ENCODE measurements at places on chromosomes 12 and 14.
A peak's percentile ranks its signal among the peaks of the same experiment; 100 is the strongest.

GRCh38 chr14:39005044-39005880, 97.8 kb downstream of the SEC23A start:
- DNase-seq, result no peak

- DNase-seq, result no peak
Measured at GRCh38 chr14:63981569-63981968, 128.8 kb downstream of the SYNE2 start.

DNA sequence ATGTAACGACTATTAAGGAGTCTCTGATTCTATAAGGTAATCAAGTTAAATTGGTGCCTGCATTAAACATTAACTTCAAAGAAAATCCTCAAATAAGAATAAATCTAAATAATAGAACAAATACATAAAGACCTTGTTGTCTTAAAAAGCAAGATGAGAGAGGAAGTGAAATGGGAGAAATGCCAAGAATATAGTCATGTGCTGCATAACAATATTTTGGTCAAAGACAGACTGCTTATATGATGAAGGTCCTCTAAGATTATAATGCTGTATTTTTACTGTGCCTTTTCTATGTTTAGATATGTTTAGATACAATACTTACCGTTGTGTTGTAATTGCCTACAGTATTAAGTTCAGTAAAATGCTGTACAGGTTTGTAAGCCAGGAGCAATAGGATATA, 213.6 kb downstream of the C12orf42 start:
- DNase-seq, result no peak

DNA sequence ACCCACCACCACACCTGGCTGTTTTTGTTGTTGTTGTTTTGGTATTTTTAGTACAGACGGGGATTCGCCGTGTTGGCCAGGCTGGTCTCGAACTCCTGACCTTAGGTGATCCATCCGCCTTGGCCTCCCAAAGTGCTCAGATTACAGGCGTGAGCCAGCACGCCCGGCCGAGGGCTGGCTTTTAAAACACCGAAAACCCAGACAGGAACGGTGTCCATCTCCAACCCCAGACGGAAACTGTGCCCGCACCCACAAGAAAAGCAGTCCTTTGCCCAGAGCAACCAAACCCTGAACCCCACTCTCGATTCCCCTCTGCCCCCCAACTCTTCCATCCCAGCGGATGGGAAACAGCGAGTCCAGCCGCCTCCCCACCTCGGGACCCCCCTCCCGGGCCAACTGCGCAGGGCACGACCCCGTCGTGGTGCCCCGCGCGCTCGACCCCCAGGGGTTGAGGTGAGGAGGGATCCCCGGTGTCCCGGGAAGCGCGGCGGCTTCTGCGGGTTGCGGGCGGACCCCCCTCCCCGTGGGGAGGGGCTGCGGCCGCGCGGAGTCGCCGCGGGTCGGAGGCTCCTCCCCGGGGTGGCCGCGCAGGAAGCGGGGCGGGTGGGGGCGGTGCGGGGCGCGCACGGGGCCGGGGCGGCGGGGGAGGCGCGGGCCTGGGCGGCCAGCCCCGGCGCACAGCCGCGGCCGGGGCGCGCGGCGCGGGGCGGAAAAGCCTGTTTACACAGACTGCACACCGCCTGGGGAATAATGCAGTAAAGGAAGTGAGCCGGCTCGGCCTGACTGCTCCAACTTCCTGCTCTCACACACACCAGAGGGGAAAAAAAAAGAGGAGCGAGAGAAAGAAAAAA, at the start of gene ELK3:
ELK3 (plus strand) TSS at position 651 of the 851 bp plus-strand sequence.
- DNase-seq, result peak; percentile 56

DNA sequence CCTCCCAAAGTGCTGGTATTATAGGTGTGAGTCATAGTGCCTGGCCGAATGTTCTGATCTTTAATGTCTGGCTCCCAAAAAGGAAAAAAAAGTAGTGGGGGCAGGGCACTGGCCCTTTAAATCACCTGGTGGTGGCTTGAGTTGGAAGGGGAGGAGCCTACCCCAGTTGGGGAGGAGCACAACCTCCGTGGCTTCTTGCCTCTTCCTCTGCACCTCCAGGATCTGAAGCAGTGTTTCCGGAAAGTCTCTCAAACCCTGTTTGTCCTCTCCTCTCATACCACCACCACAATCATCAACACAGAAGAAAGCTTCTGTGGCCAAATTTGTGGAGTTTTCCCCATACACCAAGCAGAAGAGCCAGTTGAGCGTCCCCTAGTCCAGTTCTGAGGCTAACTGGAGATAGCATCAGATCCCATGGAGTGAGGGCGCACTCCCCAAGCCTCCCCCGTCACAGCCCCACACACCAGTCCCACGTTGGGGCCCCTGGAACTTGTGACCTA, 24.3 kb upstream of the RCOR1 start:
- no peak for DNase-seq

DNA sequence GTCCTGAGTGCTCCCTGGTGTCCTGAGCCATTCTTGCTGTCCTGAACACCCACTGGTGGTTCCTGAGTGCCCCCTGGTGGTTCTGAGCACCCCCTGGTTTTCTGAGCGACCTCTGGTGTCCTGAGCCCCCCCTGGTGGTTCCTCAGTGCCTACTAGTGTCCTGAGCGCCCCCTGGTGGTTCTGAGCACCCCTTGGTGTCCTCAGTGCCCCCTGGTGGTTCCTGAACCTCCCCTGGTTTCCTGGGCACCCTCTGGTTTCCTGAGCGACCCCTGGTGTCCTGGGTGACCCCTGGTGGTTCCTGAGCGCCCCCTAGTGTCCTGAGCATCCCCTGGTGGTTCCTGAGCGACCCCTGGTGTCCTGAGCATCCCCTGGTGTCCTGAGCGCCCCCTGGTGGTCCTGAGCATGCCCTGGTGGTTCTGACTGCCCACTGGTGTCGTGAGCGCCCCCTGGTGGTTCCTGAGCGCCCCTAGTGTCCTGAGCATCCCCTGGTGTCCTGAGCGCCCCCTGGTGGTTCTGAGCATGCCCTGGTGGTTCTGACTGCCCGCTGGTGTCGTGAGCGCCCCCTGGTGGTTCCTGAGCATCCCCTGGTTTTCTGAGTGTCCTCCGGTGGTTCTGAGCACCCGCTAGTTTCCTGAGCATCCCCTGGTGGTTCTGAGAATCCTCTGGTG, 473.1 kb downstream of the TMEM121 start:
- DNase-seq, result no peak

- DNase-seq, result no peak
Measured at GRCh38 chr12:75474116-75474515, 6.4 kb upstream of the GLIPR1 start.

DNA sequence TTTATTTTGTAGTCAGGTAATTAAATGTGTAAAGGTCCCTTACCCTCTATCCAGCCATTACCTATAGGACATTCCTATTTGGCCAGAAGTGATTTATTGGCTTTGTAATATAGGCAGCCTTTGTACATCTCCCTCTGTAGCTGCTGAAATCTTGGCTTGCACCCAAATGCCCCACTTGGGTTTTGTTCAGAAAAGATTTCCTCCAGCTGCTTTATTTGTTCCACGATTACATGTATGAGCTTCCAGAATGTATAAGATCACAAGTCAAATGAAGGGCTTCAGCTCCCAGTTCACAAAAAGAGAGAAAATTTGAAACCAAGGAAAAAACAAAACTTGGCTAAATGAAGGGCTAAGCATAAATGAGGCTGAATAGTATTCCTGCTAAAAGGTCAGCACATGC, 103.4 kb downstream of the EFCAB11 start:
- DNase-seq, result no peak

DNA sequence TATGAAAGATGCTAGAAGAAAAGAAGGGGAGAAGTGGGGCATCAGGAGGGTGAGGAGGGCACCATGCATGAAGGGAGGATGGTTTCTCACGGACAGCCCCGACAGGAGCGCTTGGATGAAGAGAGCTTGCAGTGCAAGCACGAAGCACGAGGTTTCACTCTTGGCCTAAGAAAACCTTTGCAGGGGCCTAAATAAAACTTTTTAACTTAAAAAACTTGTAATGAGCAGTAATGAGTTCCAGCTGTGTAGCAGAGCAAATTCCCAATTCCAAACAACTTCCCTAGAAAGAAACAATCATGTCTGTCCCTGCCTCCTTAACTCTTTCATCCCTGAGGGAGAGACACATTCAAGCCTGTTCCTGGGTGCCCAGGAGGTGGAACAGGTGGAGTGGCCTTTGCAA, 119.5 kb downstream of the PAH start:
- no peak for DNase-seq

DNA sequence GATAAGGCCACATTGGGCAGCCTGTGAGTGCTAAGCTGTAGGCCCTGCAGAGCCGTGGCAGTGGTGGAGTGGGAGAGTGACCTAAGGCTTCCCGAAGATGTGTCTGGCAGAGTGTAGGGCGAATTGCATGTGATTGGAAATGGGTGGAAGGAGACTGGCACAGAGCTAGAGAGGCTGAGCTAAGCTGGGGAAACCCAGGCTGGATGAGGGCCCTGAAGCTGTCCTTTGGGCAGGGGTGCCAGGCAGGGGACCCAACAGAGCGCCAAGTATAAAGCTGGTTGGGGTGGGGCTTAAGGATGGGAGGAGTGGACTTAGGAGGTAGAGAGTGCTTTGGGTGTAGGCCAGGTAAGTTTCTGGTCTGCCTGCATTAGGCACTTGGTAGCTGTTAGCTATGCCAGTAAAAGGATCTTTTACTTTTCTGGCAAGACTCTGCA, 47.9 kb downstream of the WDR20 start:
- no peak for DNase-seq

DNA sequence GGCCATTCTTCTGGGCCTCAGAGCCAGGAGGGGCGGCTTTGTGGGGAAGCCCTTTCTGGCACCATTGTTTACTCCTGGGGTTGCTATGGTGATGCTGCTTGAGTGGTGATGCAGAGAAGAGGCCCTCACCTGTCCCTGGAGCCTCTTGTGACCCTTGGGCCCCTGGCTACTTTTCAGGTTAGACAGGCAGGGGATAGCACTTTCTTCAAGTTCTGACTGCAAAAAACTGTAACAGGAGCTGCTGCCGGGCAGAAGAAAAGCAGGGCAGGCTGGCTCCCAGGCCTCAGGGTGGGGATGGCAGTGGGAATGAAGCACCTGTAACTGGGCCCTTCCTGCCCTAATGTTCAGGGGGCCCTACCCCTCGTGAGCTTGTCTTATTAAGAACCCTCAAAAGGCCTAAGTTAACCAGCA, at the start of gene TEX52:
TEX52 (minus strand) TSS at position 19 of the 411 bp plus-strand sequence; CDS start at position 6, 13 bp downstream.
- peak; percentile 4 for DNase-seq

DNA sequence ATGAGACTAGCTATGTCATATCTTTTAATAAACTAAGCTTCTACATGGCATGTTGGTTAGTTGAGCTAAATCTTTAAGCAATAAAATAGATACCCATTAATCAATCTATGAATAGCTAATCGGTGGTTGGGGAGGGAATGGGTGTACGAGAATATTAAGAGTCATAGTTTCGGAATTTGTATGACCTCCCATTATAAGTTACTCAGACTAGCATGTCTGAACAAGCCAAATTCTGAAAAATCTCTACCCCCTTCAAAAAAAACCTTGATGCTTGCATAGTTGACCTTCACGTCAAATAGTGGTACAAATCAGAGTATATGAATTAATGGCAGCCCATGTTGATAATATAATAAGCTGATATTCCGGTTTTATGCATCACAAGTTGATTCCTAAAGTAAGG, 60.0 kb downstream of the PLEKHG7 start:
- DNase-seq, result no peak

- no peak for DNase-seq
Measured at GRCh38 chr12:130224613-130225012, 62.3 kb downstream of the FZD10 start.

- DNase-seq, result no peak
Measured at GRCh38 chr14:99936056-99936455, 129.2 kb upstream of the EVL start.

DNA sequence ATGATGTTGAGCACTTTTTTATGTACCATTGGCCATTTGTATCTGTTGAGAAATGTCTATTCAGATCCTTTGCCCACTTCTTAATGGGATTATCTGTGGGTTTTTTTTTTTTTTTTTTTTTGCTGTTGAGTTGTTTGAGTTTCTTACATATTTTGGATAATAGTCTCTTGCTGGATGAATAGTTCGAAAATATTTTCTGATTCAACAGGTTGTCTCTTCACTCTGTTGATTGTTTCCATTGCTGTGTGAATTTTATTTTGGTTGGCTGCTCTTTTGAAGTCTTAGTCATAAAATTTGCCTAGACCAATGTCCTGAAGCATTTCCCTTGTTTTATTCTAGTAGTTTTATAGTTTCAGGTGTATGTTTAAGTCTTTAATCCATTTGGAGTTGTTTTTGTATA, 64.5 kb downstream of the CAND1 start:
- no peak for DNase-seq

DNA sequence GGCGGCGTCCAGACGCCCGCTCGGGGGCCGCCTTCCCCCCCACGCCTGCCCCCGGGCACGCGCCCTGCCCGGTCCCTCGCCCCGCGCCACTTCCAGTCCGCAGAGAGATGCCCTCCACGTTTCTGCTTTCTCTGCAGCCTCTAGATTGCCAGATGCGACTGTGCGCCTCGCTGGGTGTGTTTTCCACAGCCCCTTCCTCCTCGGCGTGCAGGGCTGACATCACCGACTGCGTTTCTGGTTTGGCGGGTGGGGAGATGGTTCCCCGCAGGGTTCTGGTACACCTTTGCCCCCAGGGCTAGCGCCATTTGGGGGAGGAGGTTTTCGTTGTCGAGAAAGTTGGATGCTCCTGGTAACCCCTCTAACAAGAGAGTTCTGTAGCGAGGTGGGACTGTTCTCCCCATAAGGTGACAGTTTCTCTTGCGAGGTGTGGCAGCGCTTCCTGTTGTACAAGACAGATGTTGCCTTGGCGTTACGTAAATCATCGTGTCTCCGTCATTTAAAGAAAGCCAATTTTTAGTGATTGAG, 1.5 kb downstream of the CALM1 start:
- DNase-seq, result no peak

DNA sequence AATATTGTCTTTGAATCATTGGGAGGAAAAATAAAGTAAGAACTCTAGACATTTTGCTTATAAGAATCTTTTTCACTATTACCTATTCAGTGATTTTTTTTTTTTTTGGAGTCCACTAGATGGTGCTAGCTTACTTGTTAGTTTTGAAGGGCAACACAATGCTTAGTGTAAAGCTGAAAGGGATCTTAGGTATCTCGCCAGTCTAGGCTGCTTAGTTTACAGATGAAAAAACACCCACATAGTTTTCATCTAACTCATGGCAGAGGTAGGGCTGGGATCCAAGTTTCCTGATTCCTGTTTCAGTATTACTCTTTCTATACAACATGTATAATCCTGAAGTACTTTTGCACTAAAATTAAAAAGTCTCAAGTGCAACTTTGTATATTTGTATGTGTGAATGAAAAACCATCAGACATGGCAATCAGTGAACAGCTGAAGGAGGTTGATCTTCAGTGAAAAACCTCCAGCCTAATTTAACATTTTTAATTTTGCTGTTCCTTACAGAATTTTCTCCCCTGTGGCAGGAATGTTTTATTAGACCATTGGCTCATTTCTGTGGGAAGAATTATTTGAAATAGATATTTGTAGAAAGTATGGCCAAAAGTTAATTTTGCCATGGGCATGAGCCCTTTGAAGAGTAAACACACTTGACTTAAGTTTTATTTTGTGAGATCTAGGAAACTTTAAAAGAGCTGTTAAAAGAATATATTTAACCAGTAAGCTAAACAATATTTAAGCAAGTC, 40.7 kb downstream of the LRRIQ1 start:
- peak; percentile 59 for DNase-seq

Data from RCC 7860 (cell line).